ENCODE measurements at places on chromosomes 12 and 14. TPM values are rescaled to one million over a fixed set of nuclear protein-coding genes. Genes with fewer than 3 reads are reported as not detected.

DNA sequence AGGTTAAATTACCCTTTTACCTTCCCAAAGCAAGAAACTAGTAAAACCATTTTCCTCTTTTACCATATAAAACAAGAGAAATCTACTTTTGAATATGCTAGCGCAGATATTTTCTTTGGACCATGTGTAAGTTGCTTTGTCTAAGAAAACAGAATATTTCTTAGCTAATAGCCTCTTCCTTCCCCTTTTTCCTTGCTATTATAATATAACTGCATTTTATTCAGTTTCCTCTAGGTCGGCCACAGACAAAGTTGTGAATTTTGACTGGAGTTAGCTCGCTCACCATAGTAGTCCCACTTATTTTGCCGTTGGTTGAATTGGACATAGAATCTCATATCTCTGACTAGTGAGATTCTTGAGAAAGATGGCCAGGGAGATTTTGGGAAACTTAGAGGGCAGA, 115.6 kb downstream of the PLEKHA5 start:
- no peak for DNase-seq

GRCh38 chr14:96119947-96120346, 80.8 kb downstream of the C14orf132 start:
- no peak for DNase-seq

- no peak for DNase-seq
Measured at GRCh38 chr12:114319422-114319821, 86.5 kb downstream of the TBX5 start.

DNA sequence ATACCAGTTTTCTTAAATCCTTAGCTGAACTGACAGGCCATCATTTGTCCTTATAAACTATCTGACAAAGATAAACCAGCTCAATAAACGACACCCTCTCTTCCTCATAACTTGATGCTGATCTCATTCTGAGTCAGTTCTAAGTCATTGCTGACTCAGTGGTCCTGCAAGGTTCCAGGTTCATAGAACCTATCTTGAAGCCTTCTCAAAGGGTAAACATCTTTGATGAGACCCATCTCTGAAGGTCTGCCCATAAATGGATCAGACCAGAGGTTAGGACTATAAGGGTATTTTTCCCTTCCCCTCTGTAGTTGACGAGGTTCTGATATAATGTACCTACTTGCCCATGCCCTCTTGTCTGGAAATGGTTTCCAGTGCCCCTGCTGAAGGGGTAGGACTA, 11.9 kb downstream of the NAA25 start:
- DNase-seq = no peak

DNA sequence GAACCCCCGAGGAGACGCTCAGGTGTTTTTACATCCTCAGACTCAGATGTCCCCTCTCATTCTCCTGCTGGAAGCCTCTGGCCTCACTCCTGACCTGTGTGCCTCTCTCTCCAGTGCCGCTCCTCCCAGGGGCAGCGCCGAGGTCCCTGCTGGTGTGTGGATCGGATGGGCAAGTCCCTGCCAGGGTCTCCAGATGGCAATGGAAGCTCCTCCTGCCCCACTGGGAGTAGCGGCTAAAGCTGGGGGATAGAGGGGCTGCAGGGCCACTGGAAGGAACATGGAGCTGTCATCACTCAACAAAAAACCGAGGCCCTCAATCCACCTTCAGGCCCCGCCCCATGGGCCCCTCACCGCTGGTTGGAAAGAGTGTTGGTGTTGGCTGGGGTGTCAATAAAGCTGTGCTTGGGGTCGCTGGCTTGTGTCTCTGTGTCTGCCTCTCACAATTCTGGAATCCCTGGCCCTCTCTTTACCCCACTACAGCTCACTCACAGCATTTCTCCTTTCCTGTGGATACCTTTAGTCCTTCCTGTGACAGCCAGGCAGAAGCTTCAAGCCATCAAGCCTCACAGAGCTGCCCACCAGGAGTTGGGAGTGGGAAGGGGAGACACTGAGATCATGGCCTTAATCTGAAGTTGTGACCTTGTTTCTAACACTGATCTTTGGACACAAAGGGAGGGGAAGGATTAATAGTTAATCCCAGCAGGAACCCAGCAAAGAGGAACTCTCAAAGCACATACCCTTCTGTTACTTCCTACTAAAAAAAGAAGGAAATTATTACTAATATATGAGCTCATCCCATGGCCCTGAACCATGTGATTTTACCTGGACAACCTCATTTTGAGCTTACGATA, 1.1 kb upstream of the SOAT2 start:
- no peak for DNase-seq

- no peak for DNase-seq
Measured at GRCh38 chr12:67052981-67053380, 216.2 kb upstream of the CAND1 start.

DNA sequence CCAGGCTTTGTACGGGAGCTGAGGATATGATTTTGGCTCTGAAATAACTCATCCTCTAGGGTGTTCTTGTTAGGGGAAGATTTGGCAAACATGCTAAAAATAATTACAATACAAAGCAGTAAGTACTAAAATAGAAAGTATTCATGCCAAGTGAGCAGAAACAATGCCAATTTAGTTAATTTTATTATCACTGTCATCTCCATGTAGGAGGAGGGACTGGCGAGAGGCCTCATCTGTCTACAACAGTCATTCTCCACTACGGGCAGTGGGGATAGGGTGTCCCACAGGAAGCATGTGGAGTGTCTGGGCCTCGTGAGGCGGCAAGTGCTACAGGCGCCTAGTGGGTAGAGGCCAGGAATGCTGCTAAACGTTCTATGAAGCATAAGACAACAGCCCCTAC, 3.3 kb downstream of the ISM2 start:
- no peak for DNase-seq

GRCh38 chr12:75635606-75636444, 124.4 kb upstream of the KRR1 start:
- DNase-seq = no peak

Gene TEAD4
- total RNA-seq = 13.4 TPM

Gene AQP5
- 0.81 TPM for total RNA-seq

Gene C1QL4
- total RNA-seq = not detected

Gene TMEM30B
- 0.30 TPM for total RNA-seq

Gene APOF
- total RNA-seq = not detected

Gene BBOF1
- total RNA-seq = 3.0 TPM

Data from Right ventricle myocardium inferior (tissue), 1 donor.